ENCODE measurements at places on chromosomes 3 and 15.
A peak's percentile ranks its signal among the peaks of the same experiment; 100 is the strongest.

DNA sequence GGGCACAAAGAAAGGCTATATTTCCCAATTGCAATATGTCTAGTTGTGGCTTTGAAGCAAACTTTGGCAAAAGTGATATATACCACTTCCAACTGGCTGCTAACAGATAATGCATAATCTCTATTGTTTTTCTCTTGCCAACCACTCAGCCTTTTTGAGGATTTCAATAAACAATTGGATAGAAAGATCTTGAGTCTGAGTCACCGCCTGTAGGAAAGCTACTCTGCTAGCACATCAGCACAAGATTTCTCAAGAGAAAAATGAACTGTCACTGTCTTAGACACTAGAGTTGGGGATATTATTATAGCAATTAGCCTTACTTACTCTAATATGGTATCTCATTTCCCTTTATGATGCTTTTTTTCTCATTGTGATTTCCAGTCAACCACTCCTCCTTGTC, 119.7 kb downstream of the SST start:
- no peak for DNase-seq

GRCh38 chr3:47010111-47010712, 30.7 kb downstream of the NBEAL2 start:
- DNase-seq = no peak

- no peak for DNase-seq
Measured at GRCh38 chr15:95017666-95018328, 786.4 kb downstream of the MCTP2 start.

GRCh38 chr15:72515591-72516389, 41.7 kb downstream of the ARIH1 start:
- DNase-seq = no peak

DNA sequence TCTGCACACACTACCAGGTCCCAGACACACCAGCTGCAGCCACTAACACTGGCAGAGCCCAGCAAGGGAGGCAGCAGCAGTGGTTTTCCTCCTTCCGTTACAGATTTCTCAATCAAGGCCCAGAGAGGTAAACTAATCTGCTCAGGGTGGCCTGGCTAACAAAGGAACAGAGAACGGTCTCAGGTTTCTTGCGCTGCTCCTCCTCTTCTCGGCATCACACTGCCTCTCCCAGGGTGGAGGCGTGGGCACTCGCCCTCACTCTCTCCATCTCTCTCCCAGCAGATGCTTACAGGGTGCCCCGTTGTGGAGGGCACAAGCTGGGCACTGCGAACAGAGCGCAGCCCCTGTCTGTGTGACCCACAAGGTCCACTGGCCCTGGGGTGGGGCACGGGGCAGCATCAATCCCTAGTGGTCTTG, 228.7 kb downstream of the VPS13C start:
- DNase-seq = no peak

DNA sequence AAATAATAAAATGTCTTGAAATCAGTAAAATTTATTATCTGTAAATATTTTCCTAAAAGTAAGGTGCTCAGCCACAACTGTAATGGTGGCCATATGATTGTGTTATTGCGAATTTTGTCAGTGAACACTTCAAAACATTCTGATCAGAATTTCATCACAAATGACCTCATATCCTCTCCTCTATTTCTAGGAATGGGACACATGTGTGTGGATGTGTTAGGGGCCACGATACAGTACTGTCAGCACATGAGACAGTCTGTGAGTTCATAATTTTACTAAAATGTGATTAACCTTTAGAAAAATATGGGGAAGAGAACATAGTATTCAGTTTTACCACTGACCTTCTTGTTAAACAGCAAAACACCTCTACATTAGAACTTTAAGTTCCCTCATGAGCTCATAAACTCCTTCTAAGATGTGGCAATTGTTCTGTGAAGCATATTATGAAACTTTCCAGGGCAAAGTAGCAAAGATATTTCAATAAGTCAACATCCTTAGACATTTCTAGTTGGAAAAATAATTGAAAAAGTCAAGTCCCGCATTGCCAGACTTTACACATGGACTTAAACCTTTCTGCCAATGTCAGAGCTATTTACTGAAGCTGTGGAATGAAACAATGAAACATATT, 158.2 kb upstream of the ABI3BP start:
- DNase-seq = no peak

DNA sequence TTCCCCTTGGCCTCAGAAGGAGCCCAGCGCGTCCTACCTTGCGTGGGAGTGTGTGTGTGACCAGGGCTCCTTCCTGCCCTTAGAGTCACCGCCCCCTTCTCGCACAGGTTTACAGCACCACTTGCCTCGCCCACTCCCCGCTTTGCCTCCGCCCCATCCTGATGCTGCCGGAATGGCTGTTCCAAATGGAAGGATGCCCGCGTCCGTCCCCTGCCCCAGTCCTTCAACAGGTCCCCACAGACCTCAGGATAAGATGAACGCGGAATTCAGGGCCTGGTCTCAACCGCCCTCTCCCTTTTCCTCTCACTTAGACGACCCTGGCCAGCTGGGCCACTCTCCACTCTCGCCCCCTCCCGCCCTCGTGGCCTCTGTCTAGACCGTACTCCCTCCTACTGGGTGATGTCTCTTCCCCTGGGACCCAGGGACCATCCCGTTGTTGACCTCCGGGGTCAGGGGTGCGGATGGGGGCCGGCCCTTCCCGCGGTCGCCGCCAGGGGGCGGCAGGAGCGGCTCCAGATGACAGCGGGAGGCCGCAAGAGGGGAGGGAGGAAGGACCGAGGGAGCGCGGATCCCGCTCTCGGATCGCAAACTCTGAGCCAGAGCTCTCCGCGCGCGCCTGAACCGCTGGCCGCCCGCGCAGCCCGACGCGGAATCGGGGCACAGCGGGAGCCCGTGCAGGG, at the start of gene THSD4:
THSD4 (plus strand) TSS at position 585 of the 680 bp plus-strand sequence.
- DNase-seq = no peak

DNA sequence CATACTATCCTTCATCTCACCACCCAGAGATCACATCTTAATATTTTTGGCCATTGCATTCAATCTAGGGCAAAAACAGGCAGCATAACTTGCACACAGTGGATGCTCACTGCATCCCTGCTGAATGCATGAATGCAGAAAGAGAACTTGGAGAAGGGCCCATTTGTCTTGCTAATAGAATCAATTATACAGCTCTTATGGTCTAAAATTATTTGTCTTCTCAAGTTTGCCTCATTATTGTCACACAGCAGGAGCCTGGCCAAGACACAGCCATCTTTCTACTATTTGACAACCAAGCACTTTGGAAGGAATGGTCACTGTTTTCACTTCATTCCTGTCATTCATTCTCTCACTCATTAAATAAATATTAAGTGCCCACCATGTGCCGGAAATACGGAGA, 1.2 kb upstream of the ARHGEF26 start:
- no peak for DNase-seq

DNA sequence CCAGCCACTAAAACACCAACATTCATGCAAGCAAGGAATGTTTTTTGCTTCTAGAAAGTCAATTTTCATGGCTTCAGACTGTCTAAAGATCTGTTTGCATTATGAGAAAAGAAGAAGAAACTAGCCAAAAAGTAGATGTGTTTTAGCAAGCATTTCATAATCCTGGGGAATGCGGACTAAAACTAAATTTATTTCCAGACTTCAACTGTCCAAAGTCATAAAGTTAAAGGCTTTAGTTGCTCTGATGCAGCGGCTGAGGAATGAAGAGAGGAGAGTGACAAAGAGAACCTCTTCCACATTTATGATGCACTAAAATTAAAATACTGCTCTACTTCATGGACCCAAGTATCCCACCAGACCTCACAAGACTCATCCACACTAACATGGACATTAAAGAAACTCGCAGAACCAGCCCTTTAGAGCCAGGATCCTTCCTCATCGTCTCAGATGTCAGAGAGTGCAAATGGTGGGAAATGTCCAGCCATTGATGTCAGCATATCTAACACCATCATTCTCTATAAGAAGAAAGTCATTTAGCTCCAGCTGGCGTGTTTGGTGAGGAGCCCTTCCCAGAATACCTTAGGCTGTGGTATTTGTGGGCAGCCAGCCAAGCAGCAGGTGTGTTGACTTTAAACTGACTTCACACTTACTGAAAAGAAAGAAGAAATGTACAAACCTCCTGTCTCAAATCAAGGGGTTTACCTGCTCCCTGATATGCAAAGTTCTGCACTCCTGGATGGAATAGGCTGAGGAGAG, 17.4 kb downstream of the FYCO1 start:
- no peak for DNase-seq

DNA sequence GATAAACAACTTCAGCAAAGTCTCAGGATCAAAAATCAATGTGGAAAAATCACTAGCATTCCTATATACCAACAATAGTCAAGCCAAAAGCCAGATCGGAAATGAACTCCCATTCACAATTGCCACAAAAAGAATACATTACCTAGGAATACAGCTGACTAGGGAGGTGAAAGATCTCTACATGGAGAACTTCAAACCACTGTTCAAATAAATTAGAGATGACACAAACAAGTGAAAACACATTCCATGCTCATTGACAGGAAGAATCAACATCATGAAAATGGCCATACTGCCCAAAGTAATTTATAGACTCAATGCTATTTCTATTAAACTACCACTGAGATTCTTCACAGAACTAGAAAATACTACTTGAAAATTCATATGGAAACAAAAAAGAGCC, 94.2 kb upstream of the PSMD6 start:
- no peak for DNase-seq

- no peak for DNase-seq
Measured at GRCh38 chr3:56800832-56801661, 702 bp downstream of the ARHGEF3 start.

GRCh38 chr3:191019855-191020254, 157.4 kb upstream of the GMNC start:
- DNase-seq = no peak

GRCh38 chr15:38154255-38154654, 98.4 kb upstream of the SPRED1 start:
- no peak for DNase-seq

GRCh38 chr3:186432189-186432588, 70.2 kb upstream of the DGKG start:
- DNase-seq = no peak

GRCh38 chr15:95497634-95498033, 832.9 kb upstream of the NR2F2 start:
- DNase-seq = no peak

GRCh38 chr3:193829781-193830180, 236.8 kb downstream of the OPA1 start:
- DNase-seq = no peak

DNA sequence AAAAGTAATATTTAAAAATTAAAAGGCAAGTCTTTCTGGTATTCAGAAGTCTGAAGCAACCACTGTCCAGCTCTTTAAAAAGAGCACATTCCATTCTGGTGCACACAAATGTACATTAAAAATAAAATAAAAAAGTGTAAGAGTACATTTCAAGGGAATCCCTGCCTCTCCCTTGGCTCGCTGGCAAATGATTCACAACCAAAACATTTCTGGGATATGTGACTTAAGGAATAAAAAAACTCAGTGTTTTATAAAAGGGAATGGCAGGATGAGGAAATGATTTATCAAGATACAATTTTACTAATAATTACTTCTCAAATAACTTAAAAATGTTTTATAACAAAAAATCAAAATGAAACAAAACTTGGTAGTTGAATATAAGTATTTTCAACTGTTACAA, 23.8 kb upstream of the ANXA2 start:
- no peak for DNase-seq

GRCh38 chr3:31959951-31960792, 20.9 kb downstream of the OSBPL10 start:
- DNase-seq = peak; percentile 72

- no peak for DNase-seq
Measured at GRCh38 chr3:137761099-137761562, 3.0 kb upstream of the SOX14 start.

GRCh38 chr15:50970524-50970923, 62.0 kb downstream of the AP4E1 start:
- no peak for DNase-seq

DNA sequence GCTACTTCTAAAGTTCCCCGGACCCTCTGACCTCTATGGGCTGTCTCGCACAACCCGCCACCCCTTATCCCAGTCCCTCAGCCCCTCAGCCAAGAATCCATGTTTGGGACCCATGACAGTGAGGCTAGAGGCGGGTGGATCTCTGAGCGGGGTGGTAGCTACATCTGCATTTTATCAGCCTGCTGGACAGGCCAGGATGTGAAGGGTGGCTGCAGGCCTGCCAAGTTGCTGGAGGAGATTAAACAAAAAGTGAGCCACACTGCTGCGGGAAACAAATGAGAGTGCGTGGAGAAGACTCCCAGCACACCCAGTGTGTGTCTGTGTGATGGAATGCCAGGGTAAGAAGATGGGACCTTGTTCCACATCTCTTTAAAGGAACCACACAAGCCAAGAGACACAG, 51.1 kb upstream of the SPATA12 start:
- no peak for DNase-seq

GRCh38 chr3:66052721-66053549, 14.2 kb upstream of the MAGI1 start:
- DNase-seq = no peak

- no peak for DNase-seq
Measured at GRCh38 chr3:59660852-59661625, 611.2 kb upstream of the CFAP20DC start.

GRCh38 chr3:142240708-142241107, 15.3 kb upstream of the GK5 start:
- no peak for DNase-seq

DNA sequence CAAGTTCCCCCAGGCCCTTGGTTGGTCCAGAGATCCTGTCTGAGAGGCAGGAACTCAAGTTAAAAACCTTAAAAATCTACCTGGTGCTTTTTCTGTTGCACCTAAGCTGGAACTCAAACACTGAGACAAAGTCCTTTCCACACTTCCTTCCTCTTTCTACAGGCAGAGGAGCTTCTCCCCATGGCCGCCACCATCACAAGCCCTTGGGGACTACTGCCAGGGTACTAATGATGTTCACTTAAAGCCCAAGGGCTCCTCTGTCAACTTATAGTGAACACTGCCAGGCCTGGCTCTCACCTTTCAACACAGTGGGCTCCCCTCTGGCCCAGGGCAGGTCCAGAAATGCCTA, 26.0 kb downstream of the TM4SF18 start:
- DNase-seq = no peak

GRCh38 chr3:15953841-15954240, 156.1 kb upstream of the ANKRD28 start:
- no peak for DNase-seq

GRCh38 chr3:10255835-10256234, 7.6 kb downstream of the TATDN2 start:
- no peak for DNase-seq

DNA sequence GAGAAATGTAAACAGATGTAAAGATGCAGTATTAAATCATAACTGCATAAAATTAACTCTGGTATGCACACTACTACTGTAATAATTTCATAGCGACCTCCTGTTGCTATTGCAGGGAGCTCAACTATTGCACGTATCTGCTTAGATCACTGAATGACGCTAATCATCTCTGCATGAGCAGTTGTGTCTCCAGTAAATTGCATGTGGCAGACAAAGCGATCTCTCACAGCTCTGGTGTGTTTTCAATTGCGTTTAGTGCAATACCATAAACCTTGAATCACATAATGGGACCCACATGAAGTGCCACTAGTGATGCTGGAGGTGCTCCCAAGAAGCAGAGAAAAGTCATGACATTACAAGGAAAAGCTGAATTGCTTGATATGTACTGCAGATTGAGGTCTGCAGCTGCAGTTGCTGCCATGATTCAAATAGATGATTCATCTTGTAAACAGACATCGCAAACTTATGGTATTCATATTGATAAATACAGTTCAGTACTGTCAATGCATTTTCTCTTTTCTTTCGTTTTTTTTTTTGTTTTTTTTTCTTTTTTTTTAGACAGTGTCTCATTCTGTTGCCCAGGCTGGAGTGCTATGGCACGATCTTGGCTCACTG, 30.2 kb upstream of the LCTL start:
- no peak for DNase-seq

- DNase-seq = no peak
Measured at GRCh38 chr3:77362936-77363335, 323.0 kb downstream of the ROBO2 start.

Measured in AG09319 (cell line).